ENCODE measurements at places on chromosomes 1 and 21.
A peak's percentile ranks its signal among the peaks of the same experiment; 100 is the strongest.

DNA sequence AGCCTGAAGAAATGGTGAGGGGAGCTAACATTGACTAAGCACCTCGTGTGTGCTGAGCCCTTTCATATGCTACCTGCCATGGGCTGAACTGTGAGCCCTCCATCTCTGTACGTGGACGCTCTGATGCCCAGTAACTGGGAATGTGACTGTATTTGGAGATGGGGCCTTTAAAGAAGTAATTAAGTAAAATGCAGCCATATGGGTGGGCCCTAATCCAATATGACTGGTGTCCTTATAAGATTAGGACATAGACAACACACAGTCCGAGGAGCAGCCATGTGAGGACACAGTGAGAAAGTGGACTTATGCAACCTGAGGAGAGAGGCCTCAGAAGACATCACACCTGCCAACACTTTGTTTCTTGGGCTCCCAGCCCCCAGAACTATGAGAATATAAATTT lies 92.7 kb upstream of the ATP1B1 start:
- peak; percentile 57 for DNase-seq

DNA sequence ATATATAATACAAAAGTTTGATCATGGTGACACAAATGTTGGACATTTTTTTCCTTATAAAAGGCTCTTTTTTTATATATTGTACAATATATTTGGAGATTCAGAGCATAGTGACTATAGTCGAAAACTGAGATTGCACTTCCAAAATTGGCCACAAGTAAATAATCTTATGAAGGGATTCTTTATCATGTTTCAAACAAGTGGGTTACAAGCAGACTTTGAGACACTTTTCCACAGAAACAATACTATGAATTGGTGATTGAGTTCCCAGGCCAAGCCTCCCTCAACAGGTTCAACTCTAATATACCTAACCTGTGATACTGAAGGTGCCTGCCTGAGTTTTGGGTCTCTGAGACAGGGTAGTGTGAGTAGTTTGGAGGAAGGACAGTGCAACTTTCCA lies 13.8 kb downstream of the LEPR start:
- DNase-seq = no peak

DNA sequence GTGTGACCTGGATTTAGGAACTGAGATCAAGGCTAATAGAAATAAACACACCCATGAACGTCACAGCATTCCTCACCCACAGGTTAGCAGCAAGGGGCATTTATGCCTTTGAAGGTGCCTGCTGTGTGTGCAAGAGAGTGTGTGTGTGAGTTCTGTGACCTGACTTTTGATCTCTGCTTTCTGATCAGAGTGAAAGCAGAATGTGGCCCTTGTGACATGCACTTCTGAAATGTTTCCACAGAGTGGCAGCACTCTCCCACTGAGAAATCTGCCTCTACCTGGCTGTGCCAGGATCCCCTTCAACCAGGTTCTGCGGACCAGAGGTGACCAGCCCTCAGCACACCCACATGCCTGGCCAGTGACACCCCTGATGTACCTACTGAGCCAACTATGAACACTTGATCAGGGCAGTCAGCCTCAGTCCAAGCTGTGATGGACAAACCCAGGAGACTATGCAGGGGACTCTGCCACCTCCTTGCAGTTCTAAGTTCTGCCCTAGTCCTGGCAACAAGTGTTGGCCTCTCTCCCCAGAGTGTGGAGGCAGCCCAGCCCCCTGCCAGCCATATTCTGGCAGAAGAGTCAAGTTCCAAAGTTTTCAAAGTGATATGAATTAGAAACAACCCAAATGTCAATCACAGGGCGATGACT lies 41.0 kb downstream of the RXRG start:
- DNase-seq = peak; percentile 59

- DNase-seq = no peak
Observed at GRCh38 chr1:200124309-200124708, 96.8 kb downstream of the NR5A2 start.

GRCh38 chr1:157101149-157101548 lies 1.5 kb upstream of the ETV3L start:
- DNase-seq = peak; percentile 94

- DNase-seq = no peak
Observed at GRCh38 chr1:97849345-97850340, 71.2 kb downstream of the DPYD start.

- DNase-seq = no peak
Observed at GRCh38 chr1:165226326-165226725, 130.2 kb downstream of the LMX1A start.

GRCh38 chr1:63601463-63601862 lies 8.3 kb downstream of the PGM1 start:
- DNase-seq = no peak

DNA sequence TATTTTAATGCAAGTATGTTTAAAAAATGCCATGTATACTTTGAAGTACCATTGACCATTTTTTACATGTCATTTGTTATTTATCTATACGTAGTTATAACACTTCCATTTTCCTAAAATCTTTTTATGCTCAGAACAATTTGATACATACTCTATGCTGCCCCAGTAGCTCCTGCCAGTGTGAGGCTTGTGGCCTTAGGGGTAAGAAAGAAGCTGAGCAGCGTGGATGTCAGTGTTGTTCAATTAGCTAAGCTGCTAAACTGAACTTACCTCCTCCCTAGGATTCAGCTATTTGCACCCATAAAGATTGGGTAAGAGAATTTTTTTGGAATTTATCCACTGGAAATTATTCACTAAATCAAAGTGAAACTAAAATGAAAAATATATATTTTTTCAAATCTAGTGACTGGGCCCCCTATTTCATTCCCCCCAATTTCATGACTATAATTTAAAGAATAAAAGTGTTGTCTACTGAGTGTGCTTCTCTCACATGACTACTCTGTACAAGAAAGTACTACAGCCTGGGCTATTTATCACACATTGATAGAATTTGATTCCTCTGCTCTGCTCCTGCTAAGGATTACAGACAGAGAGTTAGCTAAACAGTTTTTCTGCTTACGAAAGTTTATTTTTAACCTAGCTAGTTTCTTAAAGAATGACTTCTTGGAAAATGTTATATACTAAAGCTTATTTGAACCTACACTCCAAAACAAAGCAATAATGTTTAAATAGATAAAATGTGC lies 1030.3 kb upstream of the ADGRL4 start:
- DNase-seq = no peak

DNA sequence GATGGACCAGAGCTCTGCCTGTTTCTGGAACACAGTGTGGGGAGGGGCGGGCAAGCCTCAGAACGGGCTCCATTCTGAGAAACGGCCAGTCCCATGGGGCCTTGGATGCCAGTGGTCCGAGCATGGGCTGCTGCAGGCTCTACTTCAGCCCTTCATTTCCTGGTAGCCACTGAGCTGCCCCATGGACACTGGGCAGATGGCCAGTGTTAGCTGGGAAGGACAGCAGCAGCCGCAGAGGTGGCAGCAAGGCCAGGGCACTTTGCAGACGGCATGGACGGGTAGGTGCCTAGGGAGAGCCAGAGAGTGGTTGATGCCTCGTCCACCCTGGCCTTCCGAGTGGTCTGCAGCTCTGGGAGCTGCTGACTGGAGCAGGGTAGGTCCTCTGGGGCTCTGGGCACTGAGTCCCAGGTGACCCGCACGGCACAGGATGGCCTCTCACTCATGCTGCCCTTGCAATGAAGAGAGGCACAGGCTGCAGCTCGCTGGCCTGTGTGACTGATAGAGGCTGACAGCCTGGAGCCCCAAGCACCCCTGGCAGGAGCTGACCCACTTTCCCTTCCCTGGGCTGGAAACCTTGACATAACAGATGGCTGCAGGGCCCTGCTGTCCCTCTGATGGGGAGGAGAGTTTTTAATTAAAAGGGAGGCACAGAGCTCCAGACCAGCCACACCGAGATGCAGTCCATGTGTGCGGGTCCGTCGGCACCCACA lies 87.7 kb upstream of the COL6A1 start:
- DNase-seq = peak; percentile 82

Measured in WERI-Rb-1 (cell line).